ENCODE measurements at places on chromosomes 3 and 15. TPM values are rescaled to one million over a fixed set of nuclear protein-coding genes. Genes with fewer than 3 reads are reported as not detected.

The SNURF gene
- total RNA-seq, result 74.3 TPM

The RLBP1 gene
- total RNA-seq, result not detected

The SLC28A2 gene
- not detected for total RNA-seq

The SHC4 gene
- total RNA-seq, result 0.54 TPM

The CCDC80 gene
- total RNA-seq, result 11.5 TPM

The DISP2 gene
- 0.18 TPM for total RNA-seq

The KPNA4 gene
- total RNA-seq, result 43.1 TPM

The CCNL1 gene
- 94.4 TPM for total RNA-seq

The KCNMB3 gene
- total RNA-seq, result 1.2 TPM

The BCL2A1 gene
- total RNA-seq, result 0.19 TPM

The KCNAB1 gene
- total RNA-seq, result 0.63 TPM

The DLL4 gene
- 103 TPM for total RNA-seq

The UCN2 gene
- not detected for total RNA-seq

The PLCB2 gene
- total RNA-seq, result 2.0 TPM

The TP63 gene
- not detected for total RNA-seq

The MORC1 gene
- total RNA-seq, result not detected

The LRRC31 gene
- not detected for total RNA-seq

The UROC1 gene
- total RNA-seq, result not detected

The RGMA gene
- under 0.01 TPM for total RNA-seq

The IMPG2 gene
- total RNA-seq, result 0.54 TPM

The CASR gene
- total RNA-seq, result not detected

The AGBL1 gene
- not detected for total RNA-seq

The SLC22A13 gene
- total RNA-seq, result 0.09 TPM

The PGBD4 gene
- 0.90 TPM for total RNA-seq

The RMDN3 gene
- total RNA-seq, result 24.5 TPM

The CHRFAM7A gene
- 2.9 TPM for total RNA-seq

The TMIE gene
- 0.19 TPM for total RNA-seq

The ERICH6 gene
- total RNA-seq, result not detected

The PLS1 gene
- 1.5 TPM for total RNA-seq

The RNF168 gene
- 21.6 TPM for total RNA-seq

The MUC20 gene
- 0.09 TPM for total RNA-seq

The COMMD2 gene
- 21.4 TPM for total RNA-seq

The PROS1 gene
- total RNA-seq, result 4.3 TPM

The SLC6A20 gene
- total RNA-seq, result not detected

The MKRN3 gene
- total RNA-seq, result not detected

The GOLGA8G gene
- not detected for total RNA-seq

The ATRIP gene
- 7.6 TPM for total RNA-seq

The CHRNA7 gene
- 1.8 TPM for total RNA-seq

The CELSR3 gene
- 0.47 TPM for total RNA-seq

The EFCC1 gene
- 0.18 TPM for total RNA-seq

The PCYT1A gene
- 108 TPM for total RNA-seq

The CCDC54 gene
- total RNA-seq, result not detected

The TPRG1 gene
- 0.27 TPM for total RNA-seq

The TUSC2 gene
- total RNA-seq, result 22.7 TPM

The COL6A5 gene
- total RNA-seq, result not detected

The SCN11A gene
- total RNA-seq, result 0.09 TPM

The PRTG gene
- 1.4 TPM for total RNA-seq

The ACAN gene
- not detected for total RNA-seq

The CISH gene
- total RNA-seq, result 0.19 TPM

The CDCP1 gene
- total RNA-seq, result 5.1 TPM

The SKOR1 gene
- total RNA-seq, result 0.09 TPM

The GP9 gene
- not detected for total RNA-seq

The LEO1 gene
- total RNA-seq, result 31.9 TPM

The SNTN gene
- not detected for total RNA-seq

The SSUH2 gene
- total RNA-seq, result under 0.01 TPM

The SLC22A14 gene
- total RNA-seq, result 0.09 TPM

The ADCY5 gene
- total RNA-seq, result not detected

Measured in endothelial cell of coronary artery (primary cell).